T-helper 2 cell treated with Interferon-gamma antibody and Interleukin-4, amounts not matched to agents 5 μg/mL and 100 μg/mL, for 36 hours (primary cell): ENCODE measurements at places on chromosomes 13 and 19.
A peak's percentile ranks its signal among the peaks of the same experiment; 100 is the strongest.

- no peak for DNase-seq
These were observed 100.4 kb upstream of the GJB6 start for GRCh38 chr13:20332361-20333096.

GRCh38 chr19:43731846-43732245 is 16.0 kb downstream of the IRGC start:
- DNase-seq, result no peak

GRCh38 chr13:20043207-20043925 is 84.8 kb downstream of the ZMYM2 start:
- no peak for DNase-seq

- no peak for DNase-seq
These were observed 40.8 kb upstream of the GPR183 start for GRCh38 chr13:99347911-99348451.

DNA sequence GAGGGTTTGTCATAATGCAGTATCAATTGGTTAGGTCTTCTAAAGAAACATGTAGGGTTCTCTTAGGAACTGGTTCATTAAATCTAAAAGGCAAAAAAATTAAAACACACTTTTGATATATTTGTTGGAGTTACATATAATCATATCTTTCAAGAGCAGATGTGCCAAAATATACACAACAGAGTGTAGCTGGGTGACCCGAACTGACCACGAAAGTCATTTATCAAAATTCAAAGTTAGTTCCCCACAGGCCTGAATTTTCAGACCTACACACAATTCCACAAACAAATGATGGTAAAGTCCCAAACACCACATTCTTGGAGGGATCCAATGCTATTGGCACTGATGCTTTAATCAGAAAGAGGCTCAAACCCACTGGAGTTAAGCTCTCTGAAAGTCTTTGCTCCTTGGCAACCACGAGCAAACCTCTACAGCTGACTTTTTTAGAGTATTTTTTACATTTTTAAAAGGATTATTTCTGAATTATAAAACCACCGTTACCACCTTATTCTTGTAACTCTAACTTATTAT is 50.9 kb downstream of the IRS2 start:
- no peak for DNase-seq

DNA sequence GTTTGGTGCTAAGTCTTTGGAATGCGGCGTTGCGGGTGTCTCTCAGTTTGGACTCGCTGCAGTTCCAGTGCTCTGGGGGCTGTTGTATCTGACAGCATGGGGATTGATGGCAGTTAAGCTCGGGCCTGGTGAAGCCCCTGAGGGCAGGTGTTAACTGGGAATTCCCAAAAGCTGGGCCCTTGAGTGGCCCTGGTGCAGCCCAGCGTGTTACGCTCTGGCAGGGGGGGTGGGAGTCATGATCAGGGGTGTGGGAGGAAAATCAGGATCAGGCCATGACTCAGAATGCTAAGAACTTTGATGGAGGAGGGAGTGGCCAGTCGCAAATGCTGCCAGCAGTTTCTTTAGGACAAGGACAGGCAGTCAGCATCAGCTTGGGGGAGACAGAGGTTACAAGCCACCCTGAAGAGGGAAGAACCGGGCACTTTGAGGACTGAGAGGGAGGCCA is 19.6 kb downstream of the AP2A1 start:
- no peak for DNase-seq

GRCh38 chr13:36297366-36298338 is at the start of gene CCDC169:
TSS of gene CCDC169 (minus strand) at chr13:36297814. CDS start at chr13:36297719, 95 bp downstream.
- DNase-seq, result peak; percentile 72

GRCh38 chr19:14901675-14902260 is 15.8 kb upstream of the OR7A17 start:
- DNase-seq, result no peak

GRCh38 chr13:41296879-41297646 is 14.0 kb upstream of the NAA16 start:
- no peak for DNase-seq

DNA sequence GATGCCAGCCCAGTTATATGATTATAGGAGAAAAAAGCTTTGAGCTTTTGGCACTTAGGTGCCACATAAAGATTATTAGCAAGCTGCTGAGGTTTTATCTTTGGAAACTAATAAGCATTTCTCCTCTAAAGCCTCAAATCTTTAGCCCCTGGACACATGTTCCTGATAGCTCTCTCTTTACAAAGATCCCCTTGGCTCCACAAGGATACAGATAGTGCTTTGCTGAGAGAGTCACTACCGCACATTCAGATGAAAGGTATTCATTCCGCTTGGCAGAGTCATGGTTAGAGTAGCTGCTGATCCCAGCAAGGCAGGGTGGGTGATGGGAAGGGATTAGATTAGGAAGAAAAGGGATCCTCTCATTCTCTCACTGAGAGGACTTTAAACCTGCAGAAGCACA is 28.2 kb upstream of the PSG7 start:
- no peak for DNase-seq

GRCh38 chr13:71291842-71292146 is 575.2 kb downstream of the DACH1 start:
- no peak for DNase-seq

DNA sequence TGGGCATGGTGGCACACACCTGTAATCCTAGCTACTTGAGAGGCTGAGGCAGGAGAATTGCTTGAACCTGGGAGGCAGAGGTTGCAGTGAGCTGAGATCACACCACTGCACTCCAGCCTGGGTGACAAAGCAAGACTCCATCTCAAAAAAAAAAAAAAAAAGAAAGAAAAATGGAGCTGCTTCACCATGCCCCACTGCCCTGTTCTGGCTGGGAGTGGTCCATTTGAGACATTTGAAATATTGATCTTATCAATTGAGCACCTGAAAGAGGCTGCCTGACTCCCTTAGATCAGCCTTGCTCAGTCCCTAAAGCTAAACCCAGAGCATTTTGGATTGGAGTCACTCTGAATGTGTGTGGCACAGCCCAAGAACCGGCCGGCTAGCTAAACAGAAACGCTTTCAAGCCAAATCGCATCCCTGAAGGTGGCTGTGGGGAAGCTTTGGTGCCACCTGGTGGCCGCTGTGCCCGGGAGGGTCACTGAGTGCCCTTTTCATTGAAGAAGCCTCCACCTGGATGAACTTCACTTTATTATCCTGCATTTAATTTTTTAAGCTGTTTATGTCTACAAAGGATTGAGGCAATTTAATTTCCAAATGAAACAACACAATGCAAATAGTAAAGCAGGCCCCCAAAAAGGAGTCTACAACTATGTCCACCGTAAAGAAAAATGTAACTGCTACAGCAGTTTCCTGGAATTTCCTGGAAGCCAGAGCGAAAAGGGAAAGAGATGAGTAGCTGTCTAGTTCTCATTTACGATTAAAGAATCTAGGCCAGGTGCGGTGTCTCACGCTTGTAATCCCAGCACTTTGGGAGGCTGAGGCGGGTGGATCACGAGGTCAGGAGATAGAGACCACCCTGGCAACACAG is 53.1 kb upstream of the SERPINE3 start:
- DNase-seq, result peak; percentile 60

DNA sequence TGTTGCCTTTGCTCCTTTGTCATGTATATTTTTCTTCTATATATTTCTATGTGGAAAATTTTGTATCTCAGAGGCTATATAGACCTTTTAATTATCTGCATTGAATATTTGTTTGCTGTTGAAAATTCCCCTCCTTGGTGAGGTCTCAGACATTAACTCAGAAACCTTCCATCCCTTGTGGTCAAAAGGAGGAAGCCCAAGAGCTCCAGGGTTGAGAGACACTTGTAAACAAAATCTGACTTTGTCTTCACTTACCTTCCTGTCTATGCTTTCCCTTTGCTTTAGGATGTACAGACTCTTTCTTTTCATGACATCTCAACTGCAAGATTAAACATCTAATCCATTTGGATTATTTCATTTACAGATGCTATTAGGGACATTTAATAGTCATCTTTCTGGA is 157.5 kb downstream of the PCDH20 start:
- DNase-seq, result no peak

- DNase-seq, result no peak
These were observed 7.8 kb downstream of the CEACAM18 start for GRCh38 chr19:51485960-51486660.

DNA sequence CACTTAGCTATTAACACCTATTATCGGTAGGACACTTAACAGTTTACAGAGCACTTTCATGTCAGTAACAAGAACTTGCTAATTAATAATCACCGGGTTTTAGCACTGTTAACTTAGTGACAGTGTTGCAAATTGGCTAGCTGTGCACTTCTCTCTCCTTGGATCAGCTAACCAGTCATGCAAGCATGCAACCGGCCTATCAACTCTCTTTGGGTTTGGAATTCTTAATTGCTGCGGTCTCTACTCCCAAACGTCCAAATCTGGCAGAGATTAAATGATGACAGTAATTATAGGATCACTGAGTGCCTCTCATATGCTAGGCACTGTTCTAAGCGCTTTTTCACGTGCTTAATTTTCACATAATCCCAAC is 1.2 kb downstream of the EPS15L1 start:
- no peak for DNase-seq

GRCh38 chr13:93235258-93236015 is 8.8 kb downstream of the GPC6 start:
- no peak for DNase-seq

- no peak for DNase-seq
These were observed 2.6 kb downstream of the TLE5 start for GRCh38 chr19:3059653-3060052.

- DNase-seq, result no peak
These were observed 66.7 kb downstream of the FRY start for GRCh38 chr13:32098272-32098671.

GRCh38 chr19:1674293-1674679 is 21.9 kb upstream of the TCF3 start:
- no peak for DNase-seq

GRCh38 chr13:50613356-50613831 is 230.1 kb downstream of the DLEU7 start:
- no peak for DNase-seq

DNA sequence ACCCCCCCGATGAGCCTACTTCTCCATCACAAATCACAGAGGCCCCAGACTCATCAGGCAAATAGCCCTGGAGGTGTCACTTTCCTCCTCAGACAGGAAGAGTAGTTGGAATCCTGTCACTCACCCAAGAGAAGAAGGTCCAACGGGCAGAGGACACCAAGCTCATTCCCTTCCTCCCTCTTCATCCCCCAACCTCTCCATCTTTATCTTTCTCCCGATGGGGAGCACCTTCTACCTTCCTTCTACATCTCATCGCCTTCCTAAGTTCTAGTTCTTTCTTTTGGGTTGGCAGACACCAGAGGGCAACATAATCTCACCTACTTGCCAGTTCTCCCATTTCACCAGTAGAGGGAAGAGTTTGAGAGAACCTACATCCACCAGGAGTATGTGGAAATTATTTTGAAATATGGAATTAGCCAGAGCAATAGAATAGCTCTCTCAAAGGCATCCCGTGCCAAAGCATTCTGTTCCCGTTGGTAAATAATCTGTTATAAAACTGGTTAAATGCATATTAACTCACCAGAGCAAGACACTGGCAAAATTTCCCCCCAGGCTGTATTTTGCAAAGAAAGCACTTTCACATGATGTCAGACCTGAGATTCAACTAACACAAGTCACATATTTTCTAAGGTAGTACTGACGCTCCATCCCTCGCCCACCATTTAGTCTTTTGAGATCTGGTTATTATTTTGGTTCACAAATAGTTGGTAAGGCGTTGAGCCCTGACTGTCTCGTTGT is 55.0 kb downstream of the ZIC5 start:
- no peak for DNase-seq

- DNase-seq, result no peak
These were observed 89.9 kb downstream of the COL4A1 start for GRCh38 chr13:110217085-110217484.

GRCh38 chr19:35090506-35091214 is 25.0 kb upstream of the FXYD3 start:
- peak; percentile 9 for DNase-seq

- DNase-seq, result no peak
These were observed 6.3 kb upstream of the REXO1 start for GRCh38 chr19:1854542-1855039.

GRCh38 chr13:99231721-99232120 is 26.5 kb downstream of the GPR18 start:
- no peak for DNase-seq

DNA sequence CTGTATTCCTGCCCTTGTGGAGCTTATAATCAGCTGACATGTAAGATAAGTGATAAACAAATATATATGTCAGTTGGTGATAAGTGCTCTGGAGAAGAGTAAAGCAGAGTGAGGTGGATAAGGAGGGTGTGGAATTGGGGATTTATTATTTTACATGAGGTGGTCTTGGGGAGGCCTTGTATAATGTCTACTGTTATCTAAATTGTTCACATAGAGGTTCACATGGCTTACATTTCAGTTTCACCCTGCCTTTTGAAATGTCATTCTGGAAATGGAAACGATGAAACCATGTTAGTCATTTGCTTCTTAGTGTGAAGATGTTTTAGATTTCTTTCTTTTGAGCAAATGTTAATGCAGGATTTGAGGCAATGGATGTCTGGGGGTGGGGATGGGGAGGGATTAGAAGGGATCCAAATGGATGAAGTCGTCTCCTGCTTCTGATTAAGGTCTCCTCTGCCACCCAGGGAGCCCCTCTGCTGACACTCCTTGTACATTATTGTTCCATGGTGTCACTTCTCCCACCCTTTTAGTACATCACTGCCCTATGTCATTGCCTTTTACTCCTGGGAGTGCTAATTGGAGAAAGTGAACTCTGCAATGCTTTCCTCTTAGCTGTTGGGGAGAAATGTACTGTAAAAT is 14.0 kb downstream of the B3GLCT start:
- no peak for DNase-seq

- no peak for DNase-seq
These were observed 15.4 kb downstream of the AP1M1 start for GRCh38 chr19:16213076-16213475.

DNA sequence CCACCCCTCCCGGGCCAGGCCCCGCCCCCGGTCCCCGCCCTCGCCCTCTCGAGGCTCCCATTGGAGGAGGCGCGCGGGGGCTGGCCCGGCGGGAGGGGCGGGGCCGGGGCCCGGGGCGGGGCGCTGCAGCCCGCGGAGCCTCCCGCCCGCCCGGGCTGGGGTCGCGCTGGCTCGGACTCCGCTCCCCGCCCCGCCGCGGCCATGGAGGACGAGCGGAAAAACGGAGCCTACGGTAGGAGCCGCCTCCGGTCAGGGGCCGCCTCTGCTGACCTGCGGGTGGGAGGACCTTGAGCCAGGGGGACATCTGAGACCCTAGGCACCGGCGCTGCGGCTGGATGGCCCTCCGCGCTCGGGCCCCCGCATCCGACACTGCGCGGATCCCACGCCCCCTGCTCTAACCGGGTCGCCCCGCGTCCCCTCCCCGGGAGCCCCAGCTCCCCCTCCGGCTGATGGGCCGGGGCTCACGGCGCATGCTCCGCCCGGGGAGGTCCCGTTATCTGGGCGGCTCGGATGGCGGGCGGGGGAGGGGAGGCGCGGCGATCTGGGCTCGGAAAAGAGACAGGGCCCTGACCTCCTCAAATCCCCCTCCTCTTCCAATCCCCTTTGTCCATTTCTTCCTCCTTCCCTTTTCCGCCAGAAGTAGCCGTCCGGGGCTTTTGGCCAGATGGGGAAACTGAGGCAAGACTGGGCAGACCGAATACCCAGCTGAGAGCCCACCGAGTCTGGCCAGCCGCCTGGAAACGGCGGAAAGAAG is 15.4 kb upstream of the AP1M2 start:
- DNase-seq, result peak; percentile 76
